ENCODE measurements at places on chromosomes 1 and 21.

- DNase-seq: no peak
These were observed 210.4 kb downstream of the HIVEP3 start for GRCh38 chr1:41708332-41708731.

DNA sequence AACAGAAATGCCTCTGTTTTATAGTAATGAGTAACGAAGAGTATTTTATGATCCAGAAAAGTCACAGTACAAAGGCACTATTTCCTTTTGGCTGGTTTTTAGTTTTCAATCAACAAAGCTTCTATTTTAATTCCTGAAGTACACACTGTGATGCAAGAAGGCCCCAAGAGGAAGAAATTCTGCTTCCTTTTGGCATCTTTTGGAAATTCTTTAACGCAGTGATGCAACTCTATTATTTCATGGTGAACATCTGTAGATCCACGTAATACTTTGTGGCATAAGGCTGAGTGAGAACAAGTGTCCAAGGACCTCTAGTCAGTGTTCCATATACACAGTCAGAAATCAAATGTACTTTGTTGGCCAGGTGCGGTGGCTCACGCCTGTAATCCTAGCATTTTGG is 137.5 kb downstream of the TGFB2 start:
- DNase-seq: peak; percentile 49

GRCh38 chr1:236051242-236051791 is 13.6 kb downstream of the NID1 start:
- peak; percentile 37 for DNase-seq

DNA sequence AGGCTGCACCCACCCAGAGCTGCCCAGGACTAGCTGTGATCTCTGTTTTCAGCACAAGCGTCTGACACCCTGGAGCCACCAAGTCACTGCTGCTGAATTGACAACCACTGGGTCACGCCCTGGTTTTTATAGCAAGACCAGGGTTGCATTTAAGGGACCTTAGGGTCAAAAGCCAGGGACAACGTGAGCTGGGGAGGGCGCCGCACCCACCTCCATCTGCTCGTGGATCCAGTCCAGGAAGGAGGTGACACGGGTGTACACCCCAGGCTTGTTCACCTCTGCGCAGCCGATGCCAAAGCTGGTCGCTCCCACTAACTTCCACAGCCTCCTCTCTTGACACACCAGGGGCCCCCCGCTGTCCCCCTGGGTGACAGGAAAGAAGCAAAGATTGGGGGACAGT is 9.2 kb upstream of the TFF1 start:
- no peak for DNase-seq

DNA sequence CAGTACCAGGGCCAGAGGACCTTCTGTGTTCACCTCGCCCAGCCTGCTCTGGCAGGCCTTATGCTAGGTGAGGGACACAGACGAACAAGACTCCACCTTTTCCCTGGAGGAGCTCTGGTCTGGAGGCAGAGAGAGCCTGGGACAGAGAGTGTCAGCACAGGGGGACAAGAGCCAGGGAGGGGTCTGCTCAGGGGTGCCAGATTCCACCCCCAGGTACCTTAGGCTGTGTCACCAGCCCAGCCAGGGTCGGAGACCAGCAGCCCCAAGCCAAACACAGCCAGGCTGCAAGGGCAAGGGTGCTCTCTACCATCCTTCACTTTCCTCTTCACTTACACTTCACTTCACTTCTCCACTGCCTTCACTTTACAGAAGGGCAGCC is 4.3 kb upstream of the LRP8 start:
- no peak for DNase-seq

- DNase-seq: peak; percentile 66
These were observed 160.4 kb upstream of the SYT6 start for GRCh38 chr1:114314098-114314497.

DNA sequence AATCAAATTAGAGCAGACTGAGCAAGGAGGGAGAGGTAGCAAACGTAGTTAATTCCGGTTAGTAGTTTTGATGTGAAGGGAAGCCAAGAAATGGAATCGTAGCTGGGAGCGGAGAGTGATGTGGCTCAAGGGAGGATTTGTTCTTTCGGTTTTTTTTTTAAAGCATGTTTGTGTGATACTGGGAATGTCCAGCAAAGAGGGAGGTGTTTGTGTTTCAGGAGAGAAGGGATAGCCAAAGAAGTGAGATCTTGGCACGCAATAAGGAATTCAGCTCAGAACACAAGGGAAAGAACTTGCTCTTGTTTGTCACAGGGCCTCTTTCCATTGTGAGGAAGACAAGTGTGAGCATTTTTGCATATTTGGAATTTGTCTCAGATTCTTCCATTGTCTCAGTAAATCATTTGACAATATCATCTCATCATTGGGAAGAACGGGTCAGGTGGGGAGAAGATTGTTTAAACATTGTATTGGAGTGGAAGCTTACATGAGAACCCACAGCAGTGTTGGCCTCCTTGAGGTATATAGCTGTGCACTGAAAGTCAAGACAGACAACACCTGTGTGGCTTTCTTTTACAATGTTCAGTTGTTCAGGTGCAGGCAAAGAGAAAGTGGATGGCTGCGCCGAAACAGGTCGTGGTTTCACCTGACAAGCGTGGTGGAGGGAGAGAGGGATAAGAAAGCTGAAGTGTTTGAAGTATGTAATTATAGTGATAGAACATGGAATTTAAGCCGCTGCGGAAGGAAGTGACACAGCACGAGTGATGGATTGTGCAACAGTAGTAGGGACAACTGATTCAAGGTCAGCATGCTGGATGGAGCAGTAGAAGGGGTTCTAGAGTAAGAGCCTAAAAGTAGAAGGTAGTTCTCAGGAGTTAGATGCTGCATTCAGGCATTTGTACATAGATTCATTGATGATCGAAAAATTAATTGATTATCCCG is 25.4 kb downstream of the FMN2 start:
- DNase-seq: no peak

DNA sequence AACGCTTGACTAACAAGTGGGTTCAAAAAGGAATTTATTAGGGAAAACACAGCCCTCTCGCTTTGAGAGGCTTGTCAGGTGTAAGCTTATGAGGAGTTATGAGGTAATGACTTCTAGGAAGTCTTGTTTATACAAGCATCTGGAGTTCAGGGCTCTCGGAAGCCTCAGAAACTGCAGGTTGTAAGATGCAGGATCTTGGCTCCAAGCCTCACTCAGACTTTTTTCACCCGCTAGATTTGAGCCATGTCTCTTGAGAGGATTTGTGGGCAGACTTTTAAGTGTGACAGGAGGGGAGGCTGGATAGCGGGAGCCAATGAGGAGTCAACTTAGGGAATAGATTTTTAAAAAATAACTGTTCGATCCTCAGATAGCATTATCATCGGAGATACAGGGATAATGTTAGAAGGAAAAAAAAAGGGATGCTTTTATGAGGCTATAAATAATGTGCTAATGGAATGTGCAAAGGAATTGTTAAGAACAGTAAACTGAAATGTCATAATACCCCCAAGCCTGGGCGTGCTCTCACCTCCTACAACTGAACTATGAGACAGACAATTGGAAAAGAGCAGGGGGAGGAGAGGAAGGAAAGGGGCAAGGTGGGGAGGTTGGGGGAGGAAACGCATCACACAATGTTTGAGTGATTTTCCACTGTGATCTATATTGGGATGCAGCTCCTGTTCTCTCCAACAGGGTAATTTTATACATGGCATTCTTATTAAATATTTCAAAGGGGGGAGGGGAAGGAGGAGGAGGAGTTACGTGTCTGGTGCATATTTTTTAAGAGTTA is 107.4 kb upstream of the ESRRG start:
- no peak for DNase-seq

- no peak for DNase-seq
These were observed 4.2 kb upstream of the STXBP3 start for GRCh38 chr1:108742253-108742652.

- DNase-seq: no peak
These were observed 45.9 kb downstream of the HHAT start for GRCh38 chr1:210374600-210374953.

DNA sequence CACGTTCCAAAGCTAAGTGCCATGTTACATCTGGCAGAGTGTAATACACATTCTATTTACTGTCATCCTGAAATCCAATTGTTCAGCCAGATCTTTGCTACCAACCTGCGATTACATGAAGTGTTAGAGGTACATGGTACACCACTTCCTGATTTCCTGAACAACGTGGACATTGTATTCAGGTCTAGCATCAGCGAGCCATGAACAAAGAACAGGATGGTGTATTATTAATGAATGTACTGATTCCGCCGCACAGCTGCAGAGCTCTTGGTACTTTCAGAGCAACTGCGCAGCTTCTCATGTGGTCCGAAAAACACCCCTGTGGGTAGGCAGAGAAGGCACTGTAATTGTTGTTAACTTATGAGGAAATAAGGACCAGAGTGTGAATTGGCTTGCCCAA is 511.4 kb downstream of the AJAP1 start:
- no peak for DNase-seq

Measured in fibroblast of skin of right biceps (primary cell).